ENCODE measurements at places on chromosomes 3 and 15. TPM values are rescaled to one million over a fixed set of nuclear protein-coding genes. Genes with fewer than 3 reads are reported as not detected.

DNA sequence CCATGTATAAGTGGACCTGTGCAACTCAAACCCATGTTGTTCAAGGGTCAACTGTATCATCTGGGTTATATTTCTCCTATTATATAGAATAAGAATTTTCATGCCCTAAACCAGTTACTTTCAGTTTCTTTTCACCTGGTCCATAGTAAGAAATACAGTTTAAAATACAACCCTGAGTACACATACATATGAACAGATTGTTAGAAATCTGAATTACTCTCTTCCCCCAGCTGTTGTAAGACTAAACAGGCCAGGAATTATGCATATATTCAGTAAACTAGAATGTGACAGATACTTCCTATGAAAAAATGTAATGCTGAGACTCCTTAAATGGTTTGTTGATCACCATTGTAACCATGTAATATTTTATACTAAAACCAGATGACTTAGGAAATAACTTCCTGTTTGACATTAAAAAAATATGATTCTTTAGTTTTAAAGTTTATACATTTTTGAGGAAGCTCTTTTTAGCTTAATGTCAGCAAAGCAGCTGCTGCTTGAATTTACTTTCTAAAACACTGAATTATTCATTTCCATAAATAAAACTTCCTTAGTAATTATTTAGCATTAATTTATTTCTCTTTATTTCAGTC is 52.5 kb upstream of the ZCWPW2 start:
- H3K36me3 ChIP-seq, result no peaks in the 10 kb centered on the region
- DNase-seq, result no peak
- H3K4me1 ChIP-seq, result no peaks in the 10 kb centered on the region
- H3K27ac ChIP-seq, result no peak overlapping the region
- no peak overlapping the region for H3K4me3 ChIP-seq
- H3K27me3 ChIP-seq, result no peaks in the 10 kb centered on the region

DNA sequence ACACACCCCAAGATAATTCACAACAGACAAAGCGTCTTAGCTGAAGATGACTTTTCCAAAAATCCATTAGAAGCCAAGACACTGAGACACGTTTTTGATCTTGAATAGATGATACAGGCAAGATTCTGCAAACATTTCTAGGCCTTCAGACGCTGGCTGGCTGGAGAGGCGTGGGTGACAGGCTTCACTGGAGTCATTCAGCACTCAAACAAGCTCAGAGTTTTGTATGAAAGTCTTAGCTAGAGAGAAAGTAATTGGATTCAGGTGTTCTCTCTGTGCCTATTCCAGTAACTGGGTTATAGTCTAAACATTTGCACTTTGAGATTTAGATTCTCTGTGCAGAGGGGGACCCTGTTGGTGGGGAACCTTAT is 147.7 kb upstream of the BHLHE40 start:
- H3K4me3 ChIP-seq, result no peak overlapping the region
- no peaks in the 10 kb centered on the region for H3K27me3 ChIP-seq
- H3K36me3 ChIP-seq, result no peaks in the 10 kb centered on the region
- no peak for DNase-seq
- H3K4me1 ChIP-seq, result peaks cover 5% of the 10 kb centered on the region

- no peaks in the 10 kb centered on the region for H3K27me3 ChIP-seq
- H3K36me3 ChIP-seq, result no peaks in the 10 kb centered on the region
- H3K4me3 ChIP-seq, result no peak overlapping the region
- no peak overlapping the region for H3K27ac ChIP-seq
Observed at GRCh38 chr3:127101411-127102187, 91.3 kb upstream of the PRR23E start.

DNA sequence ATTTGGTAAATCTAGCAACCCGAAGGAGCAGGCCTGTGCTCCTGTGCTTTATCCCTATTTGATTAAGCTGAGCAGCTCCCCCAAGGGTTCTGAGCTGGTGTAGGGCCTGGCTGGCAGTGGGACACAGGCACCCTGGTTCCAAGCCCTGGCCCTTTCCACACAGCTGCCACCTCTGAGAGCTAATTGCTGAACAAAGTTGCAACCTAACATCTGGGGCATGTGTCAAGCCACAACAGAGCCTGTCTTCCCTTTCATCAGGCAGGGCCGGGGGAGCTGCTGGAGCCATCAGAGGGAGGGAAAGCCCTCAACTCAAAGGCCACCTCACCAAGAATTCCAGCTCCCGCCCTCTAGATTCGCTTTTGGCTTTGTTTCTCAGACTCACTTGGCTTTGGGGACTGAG is 17.1 kb upstream of the MRPS22 start:
- no peak overlapping the region for H3K4me3 ChIP-seq
- no peaks in the 10 kb centered on the region for H3K27me3 ChIP-seq
- no peak overlapping the region for H3K27ac ChIP-seq
- peaks cover 5% of the 10 kb centered on the region for H3K4me1 ChIP-seq
- DNase-seq, result no peak
- H3K36me3 ChIP-seq, result no peaks in the 10 kb centered on the region

GRCh38 chr3:172675441-172676193 is 35.2 kb downstream of the NCEH1 start:
- H3K4me1 ChIP-seq, result peaks cover 8% of the 10 kb centered on the region
- H3K27ac ChIP-seq, result no peak overlapping the region
- no peak overlapping the region for H3K4me3 ChIP-seq
- no peak for DNase-seq
- H3K27me3 ChIP-seq, result no peaks in the 10 kb centered on the region

GRCh38 chr15:94576889-94577533 is 345.6 kb downstream of the MCTP2 start:
- DNase-seq, result peak; percentile 19
- H3K27me3 ChIP-seq, result no peaks in the 10 kb centered on the region
- H3K4me3 ChIP-seq, result no peak overlapping the region

DNA sequence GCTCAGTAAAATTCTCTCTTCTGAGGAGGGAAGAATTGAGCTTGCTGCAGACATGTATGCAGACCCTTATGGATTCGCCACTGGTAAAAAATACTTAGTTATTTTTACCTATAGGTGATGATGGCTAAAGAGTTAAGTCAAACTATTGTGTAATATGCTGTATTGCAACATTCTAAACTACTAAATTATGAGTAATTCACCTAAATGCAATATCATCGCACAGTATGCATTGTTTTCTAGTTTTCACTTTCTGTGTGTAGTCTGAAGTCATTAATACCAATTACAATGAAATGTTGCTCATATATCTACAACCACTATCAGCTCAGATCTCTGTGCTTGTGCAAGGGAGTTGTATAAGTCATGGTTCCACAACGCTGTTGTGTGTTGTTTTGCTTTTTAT is 48.7 kb upstream of the ROBO2 start:
- no peak overlapping the region for H3K27ac ChIP-seq
- H3K27me3 ChIP-seq, result no peaks in the 10 kb centered on the region
- H3K4me3 ChIP-seq, result no peak overlapping the region

DNA sequence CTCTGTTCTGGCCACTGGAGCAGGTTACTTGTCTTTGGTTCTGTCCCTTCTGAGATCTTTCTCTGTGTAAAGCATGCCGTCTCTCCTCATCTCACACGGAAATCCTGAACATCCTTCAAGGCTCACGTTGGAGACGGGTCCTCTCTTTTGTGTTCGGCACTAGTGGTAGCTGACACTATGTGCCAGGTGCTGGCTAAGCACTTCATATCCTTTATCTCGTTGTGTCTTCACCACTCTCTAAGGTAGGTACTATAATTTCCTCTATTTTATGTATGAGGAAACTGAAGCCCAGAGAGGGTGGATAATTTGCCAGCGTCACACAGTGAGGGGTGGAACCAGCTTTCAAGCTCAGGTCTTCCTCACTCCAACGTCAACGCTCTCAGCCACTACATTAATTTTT is 1.2 kb downstream of the IFT122 start:
- no peaks in the 10 kb centered on the region for H3K36me3 ChIP-seq
- no peak overlapping the region for H3K4me3 ChIP-seq
- no peaks in the 10 kb centered on the region for H3K27me3 ChIP-seq
- H3K4me1 ChIP-seq, result peaks cover 76% of the 10 kb centered on the region
- H3K27ac ChIP-seq, result peak overlapping the region; percentile 89
- no peak for DNase-seq

GRCh38 chr3:52146811-52147210 is 7.4 kb downstream of the POC1A start:
- no peaks in the 10 kb centered on the region for H3K4me1 ChIP-seq
- H3K27me3 ChIP-seq, result no peaks in the 10 kb centered on the region
- H3K4me3 ChIP-seq, result no peak overlapping the region
- H3K36me3 ChIP-seq, result no peaks in the 10 kb centered on the region

DNA sequence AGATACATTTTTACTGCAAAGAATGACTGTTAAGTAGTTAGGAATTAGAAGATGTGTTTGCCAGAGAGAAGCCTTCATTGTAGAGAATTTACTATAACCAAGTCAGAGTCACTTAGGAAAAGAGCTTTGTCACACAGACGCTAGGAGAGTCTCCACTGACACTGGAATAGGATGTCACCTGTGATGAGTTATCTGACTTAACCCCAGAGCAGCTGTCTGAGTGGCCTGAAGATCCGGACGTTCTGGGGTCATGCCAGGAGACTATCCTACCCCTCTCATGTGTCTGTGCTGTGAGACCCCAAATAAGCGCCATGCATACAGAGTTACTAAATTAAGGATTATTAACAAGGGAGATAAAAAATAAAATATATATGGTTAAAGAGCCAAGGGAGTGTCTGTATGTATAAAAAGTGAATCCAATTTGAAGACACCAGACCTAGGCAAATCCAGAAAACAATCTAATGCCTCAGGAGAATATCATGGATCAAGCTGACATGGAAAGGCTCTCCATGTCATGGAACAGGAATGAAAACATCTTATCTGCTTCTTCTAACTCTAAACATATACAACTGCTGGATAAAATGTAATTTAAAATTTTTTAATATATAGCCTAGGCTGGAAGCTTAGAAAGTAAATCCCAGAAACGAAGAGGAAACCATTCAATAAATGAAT is 43.5 kb downstream of the ITGB5 start:
- H3K27ac ChIP-seq, result no peak overlapping the region
- H3K4me3 ChIP-seq, result no peak overlapping the region
- no peak for DNase-seq
- no peaks in the 10 kb centered on the region for H3K27me3 ChIP-seq

GRCh38 chr3:38022301-38022700 is 7.1 kb downstream of the PLCD1 start:
- H3K27ac ChIP-seq, result no peak overlapping the region
- peaks cover 27% of the 10 kb centered on the region for H3K4me1 ChIP-seq
- no peak overlapping the region for H3K4me3 ChIP-seq
- DNase-seq, result no peak

Gene GATA2
- 12.9 TPM for total RNA-seq

Gene MASP1
- 2.3 TPM for total RNA-seq

Gene ATP13A5
- total RNA-seq, result not detected

Gene CAMK2N2
- total RNA-seq, result 1.6 TPM

Gene ITPKA
- 0.33 TPM for total RNA-seq

Gene ARID3B
- total RNA-seq, result 22.4 TPM

Gene COL8A1
- total RNA-seq, result 5.4 TPM

Gene CCDC54
- total RNA-seq, result not detected

Gene TRH
- total RNA-seq, result not detected

Gene EOMES
- not detected for total RNA-seq

Data from body of pancreas (tissue), 4 donors.